ENCODE measurements at places on chromosomes 3 and 15. TPM values are rescaled to one million over a fixed set of nuclear protein-coding genes. Genes with fewer than 3 reads are reported as not detected.

GRCh38 chr3:187629711-187630110 lies 40.5 kb downstream of the SST start:
- DNase-seq, result no peak

GRCh38 chr3:137121704-137122314 lies 164.0 kb downstream of the IL20RB start:
- peak; percentile 25 for DNase-seq

DNA sequence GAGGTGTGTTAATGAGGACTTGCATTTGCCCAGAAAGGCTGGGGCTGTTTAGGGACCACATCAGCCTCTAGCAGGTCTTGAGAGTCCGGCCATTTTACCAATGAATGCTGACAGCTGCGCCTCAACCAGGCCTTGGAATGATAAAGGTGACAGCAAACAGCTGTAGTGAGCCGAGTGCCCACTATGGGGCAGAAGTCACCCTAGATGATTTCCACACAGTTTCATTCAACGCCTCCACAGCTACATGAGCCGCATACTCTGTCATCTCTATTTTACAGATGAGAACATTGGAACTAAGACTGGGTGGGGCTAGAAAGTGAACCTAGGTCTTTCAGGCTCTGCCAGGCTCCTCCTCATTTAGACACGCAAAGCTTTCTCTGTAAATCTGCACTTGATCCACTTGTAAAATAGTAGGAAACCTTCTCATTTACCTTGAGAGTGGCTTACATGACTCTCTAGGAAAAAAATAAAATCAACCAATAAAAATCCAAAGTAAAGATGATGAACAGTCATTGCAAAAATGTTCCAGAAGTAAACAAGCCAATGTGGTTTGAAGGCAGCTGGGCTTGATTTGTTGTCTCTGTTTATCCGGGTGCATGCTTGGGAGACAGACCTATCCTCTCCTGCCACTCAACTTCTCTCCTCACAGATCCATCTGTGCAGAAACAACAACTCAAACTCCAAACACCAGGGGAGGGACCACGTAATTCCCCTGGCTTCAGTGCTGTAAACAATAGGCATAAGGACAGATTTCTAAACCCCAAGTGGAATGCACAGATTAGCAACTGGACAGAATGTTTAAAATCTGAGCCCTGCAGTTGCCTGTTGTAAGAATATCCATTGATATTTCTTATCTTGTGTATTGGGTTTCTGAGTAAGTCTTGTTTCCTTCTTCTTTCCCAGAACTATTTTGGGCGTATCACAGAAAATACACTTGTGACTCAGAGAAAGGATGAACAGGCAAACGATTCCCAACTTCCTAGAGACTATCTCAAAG lies 31.5 kb upstream of the LDHAL6B start:
- DNase-seq, result peak; percentile 88

DNA sequence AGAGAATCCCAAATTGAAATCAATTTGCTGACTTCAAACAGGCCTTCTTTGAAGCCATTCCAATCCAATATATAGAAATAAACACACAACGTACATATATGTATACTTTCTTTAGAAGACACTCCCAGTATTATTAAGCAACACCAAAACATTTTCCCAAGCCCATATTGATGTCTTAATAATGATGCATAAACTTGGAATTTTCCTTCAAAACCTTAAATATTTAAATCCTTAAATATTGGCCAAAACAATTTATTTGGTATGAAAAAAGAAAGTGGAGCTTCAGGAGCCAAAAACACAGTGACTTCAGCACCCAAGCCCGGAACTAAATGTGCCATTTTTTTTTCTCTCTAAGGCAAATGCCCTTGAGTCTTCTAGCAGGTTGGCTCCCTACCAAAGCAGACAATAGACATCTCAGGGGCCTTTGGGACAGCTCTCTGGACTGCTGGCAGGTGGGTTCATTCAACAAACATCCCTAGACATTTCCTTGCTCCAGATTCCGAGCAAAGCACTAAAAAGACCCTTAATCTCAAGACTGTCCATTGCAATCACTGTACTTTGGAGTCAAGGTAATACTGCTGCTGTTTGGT lies 384.7 kb downstream of the NTRK3 start:
- DNase-seq, result no peak

GRCh38 chr3:188581792-188582191 lies 427.8 kb downstream of the LPP start:
- no peak for DNase-seq

GRCh38 chr3:57546616-57547015 lies 2.5 kb upstream of the DNAH12 start:
- DNase-seq, result no peak

- DNase-seq, result no peak
Observed at GRCh38 chr15:79102595-79102994, 12.0 kb upstream of the RASGRF1 start.

DNA sequence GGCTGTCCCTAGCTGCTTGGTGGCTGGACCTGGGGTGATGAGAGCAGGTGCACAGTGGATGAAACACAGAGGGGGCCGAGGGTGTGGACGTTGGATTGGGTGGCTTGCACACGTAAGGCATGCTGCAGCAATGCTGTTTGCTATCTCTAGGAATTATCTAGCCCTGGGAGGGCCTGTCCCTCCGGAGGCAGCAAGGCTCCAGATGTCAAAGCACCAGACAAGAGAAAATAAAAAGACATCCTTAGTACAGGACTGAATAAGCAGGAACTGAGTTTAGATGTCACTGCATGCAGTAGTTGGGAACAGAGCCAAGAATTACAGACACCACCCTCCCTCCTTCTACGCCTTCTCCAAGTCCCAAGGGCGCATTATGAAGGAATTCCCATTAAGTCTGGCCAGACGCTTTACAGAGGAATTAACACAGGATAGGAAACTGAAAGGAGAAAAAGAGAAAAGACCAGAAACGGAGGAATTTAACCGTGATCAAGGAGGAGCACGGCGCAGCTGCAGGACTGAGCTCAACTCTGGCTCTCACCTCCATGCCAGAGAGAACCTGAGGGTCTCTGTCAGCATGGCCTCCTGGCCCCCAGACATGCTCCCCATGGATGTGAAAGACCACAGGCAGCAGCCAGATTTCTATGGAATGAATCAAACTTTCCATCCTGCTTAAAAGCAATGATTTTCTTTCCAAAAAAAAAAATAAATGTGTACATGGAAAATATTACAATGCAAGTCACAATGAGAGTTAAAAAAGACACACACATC lies 13.8 kb downstream of the ATP10A start:
- DNase-seq, result peak; percentile 66

Gene LMOD3
- 4.6 TPM for total RNA-seq

Gene DPP8
- 27.7 TPM for total RNA-seq

Gene ST3GAL6
- total RNA-seq, result 0.63 TPM

Gene SLC28A2
- not detected for total RNA-seq

Gene TEX55
- total RNA-seq, result not detected
